ENCODE measurements at places on chromosomes 7 and 10. TPM values are rescaled to one million over a fixed set of nuclear protein-coding genes. Genes with fewer than 3 reads are reported as not detected.

TUBAL3 gene
- 0.49 TPM for total RNA-seq

ACSL5 gene
- total RNA-seq = 3.6 TPM

C10orf67 gene
- 0.11 TPM for total RNA-seq

ARHGEF5 gene
- 6.9 TPM for total RNA-seq

ANKRD61 gene
- total RNA-seq = not detected

ARHGAP12 gene
- total RNA-seq = 102 TPM

INA gene
- 102 TPM for total RNA-seq
